ENCODE measurements at places on chromosomes 1 and 21. TPM values are rescaled to one million over a fixed set of nuclear protein-coding genes. Genes with fewer than 3 reads are reported as not detected.

Gene PGLYRP4
- total RNA-seq, result 5.9 TPM

Gene OR2T33
- not detected for total RNA-seq

Gene ACTN2
- 0.21 TPM for total RNA-seq

Gene HOOK1
- 21.2 TPM for total RNA-seq

Gene MNDA
- total RNA-seq, result not detected

Gene RNF186
- total RNA-seq, result 1.9 TPM

Gene NR1I3
- not detected for total RNA-seq

Gene NT5C1A
- 0.43 TPM for total RNA-seq

Gene TRIM46
- total RNA-seq, result 8.1 TPM

Gene AK5
- 3.4 TPM for total RNA-seq

Gene CLCNKA
- 1.6 TPM for total RNA-seq

Gene FABP3
- total RNA-seq, result 18.8 TPM

Gene CGN
- 52.8 TPM for total RNA-seq

Gene ATAD3C
- 1.8 TPM for total RNA-seq

Gene DDR2
- total RNA-seq, result 54.4 TPM

Gene DNALI1
- 11.6 TPM for total RNA-seq

Gene CFAP74
- 1.5 TPM for total RNA-seq

Gene ARHGEF10L
- 36.0 TPM for total RNA-seq

Gene OPTC
- not detected for total RNA-seq

Gene FMO5
- total RNA-seq, result 3.8 TPM

Gene DAB1
- 7.2 TPM for total RNA-seq

Gene ASPM
- 38.6 TPM for total RNA-seq

Gene PANK4
- total RNA-seq, result 36.4 TPM

Gene SELENOF
- total RNA-seq, result 147 TPM

Gene SPATA6
- total RNA-seq, result 23.5 TPM

Gene C1orf52
- 24.9 TPM for total RNA-seq

Gene TNFRSF4
- 0.31 TPM for total RNA-seq

Gene TCEA3
- 9.2 TPM for total RNA-seq

Data from type B pancreatic cell (in vitro differentiated cells).